ENCODE measurements at places on chromosomes 2 and 18. TPM values are rescaled to one million over a fixed set of nuclear protein-coding genes. Genes with fewer than 3 reads are reported as not detected.

DNA sequence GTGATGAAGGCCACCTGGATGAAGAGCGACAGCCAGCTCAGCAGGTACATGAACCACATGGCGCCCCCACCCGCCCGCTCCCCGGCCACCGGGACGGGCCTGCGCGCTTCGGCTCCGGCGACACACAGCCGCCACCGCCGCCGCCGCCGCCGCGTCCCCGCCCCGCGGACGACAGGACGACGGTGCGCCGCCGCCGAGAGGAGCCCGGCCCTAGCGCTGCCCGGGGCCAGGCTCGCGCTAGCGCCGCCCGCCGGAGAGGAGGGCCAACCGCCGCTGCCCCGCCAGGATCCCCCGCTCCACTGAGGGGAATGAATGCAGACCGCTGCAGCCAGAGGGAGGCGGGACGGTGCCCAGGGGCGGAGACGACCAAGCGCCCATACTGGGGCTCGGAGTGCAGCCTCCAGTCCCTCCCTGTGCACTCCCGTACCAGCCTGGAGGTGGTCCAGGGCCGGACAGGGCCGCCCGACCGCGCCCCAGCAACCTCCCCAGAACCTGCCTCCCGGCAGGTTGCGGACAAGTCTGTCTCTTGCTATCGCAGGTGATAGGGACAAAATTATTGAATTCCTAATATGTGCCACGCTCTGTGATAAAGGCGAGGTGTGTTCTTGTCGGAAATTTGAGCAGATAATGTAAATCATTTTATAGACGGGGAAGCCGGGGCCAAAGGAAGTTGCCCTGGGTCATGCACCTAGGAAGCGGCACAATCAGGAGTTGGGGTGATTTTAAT, at the start of gene TEX261:
Gene TEX261, minus strand, starts transcription at position 175 of the 727 bp plus-strand sequence. Its CDS starts 116 bp downstream, at position 59.
- no peaks in the 10 kb centered on the region for H3K36me3 ChIP-seq
- H3K27me3 ChIP-seq, result no peaks in the 10 kb centered on the region
- H3K4me3 ChIP-seq, result peak within 1 kb of the TSS; percentile 99
- H3K4me1 ChIP-seq, result peaks cover 9% of the 10 kb centered on the region
- peak; percentile 74 for DNase-seq
- peak within 1 kb of the TSS; percentile 90 for H3K27ac ChIP-seq

GRCh38 chr2:49515996-49516782, 361.9 kb upstream of the FSHR start:
- no peaks in the 10 kb centered on the region for H3K36me3 ChIP-seq
- H3K27ac ChIP-seq, result no peak overlapping the region
- no peak overlapping the region for H3K4me3 ChIP-seq
- no peaks in the 10 kb centered on the region for H3K4me1 ChIP-seq
- no peaks in the 10 kb centered on the region for H3K27me3 ChIP-seq

The CCL20 gene
- polyA plus RNA-seq, result 0.65 TPM

GRCh38 chr2:6986301-6986911, 69.2 kb downstream of the RNF144A start:
- H3K36me3 ChIP-seq, result no peaks in the 10 kb centered on the region
- H3K4me1 ChIP-seq, result peaks cover 4% of the 10 kb centered on the region
- DNase-seq, result no peak
- no peaks in the 10 kb centered on the region for H3K27me3 ChIP-seq

DNA sequence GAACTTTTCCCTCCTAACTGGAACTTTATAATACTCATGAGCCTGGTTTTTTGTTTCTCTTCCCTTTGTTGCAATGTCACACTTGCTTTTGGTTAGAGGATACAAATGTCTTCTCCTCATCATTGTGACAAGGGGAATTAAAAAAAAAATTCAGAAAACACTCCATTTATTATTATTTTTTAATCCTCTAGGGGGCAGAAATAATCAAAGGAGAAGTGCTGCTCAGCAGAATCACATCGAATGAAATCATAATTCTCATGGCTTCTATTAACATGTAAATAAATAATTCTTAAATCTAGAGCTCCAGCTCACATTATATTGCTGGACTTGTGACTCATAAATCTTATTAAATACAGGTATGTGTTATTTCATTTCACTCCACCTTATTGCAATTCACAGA, 273.8 kb downstream of the TRIB2 start:
- H3K27me3 ChIP-seq, result no peaks in the 10 kb centered on the region
- H3K4me3 ChIP-seq, result no peak overlapping the region
- no peaks in the 10 kb centered on the region for H3K36me3 ChIP-seq
- no peak overlapping the region for H3K27ac ChIP-seq

- no peaks in the 10 kb centered on the region for H3K4me1 ChIP-seq
- no peak overlapping the region for H3K27ac ChIP-seq
- no peaks in the 10 kb centered on the region for H3K36me3 ChIP-seq
- no peak for DNase-seq
- H3K27me3 ChIP-seq, result no peaks in the 10 kb centered on the region
- H3K4me3 ChIP-seq, result no peak overlapping the region
Measured at GRCh38 chr2:88751768-88752167, 60.3 kb downstream of the RPIA start.

The TIMM21 gene
- 19.1 TPM for polyA plus RNA-seq

GRCh38 chr18:24170360-24170759, 31.5 kb downstream of the CABYR start:
- no peak overlapping the region for H3K4me3 ChIP-seq
- no peaks in the 10 kb centered on the region for H3K4me1 ChIP-seq
- no peak overlapping the region for H3K27ac ChIP-seq
- no peaks in the 10 kb centered on the region for H3K27me3 ChIP-seq

The CCDC148 gene
- 0.92 TPM for polyA plus RNA-seq

DNA sequence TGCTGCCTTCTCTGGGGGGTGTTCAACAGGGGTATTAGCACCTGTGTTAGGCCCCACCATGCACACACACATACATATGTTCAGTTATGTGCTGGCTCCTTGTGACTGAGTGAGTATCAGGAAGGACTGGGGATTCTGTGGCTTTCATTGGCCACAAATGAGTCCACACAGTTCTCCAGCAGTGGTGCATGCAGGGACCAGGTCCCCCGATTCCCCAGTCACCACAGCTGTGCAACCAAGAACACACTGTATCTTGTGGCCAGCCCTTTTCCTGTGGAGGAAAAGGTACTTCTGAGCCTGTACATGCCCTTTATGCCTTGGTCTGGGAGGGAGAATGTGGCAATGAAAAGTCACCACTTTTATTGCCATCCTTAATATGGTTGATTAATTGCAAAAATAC, 74.9 kb upstream of the KLF7 start:
- H3K36me3 ChIP-seq, result no peaks in the 10 kb centered on the region
- no peak overlapping the region for H3K4me3 ChIP-seq
- no peak overlapping the region for H3K27ac ChIP-seq
- H3K4me1 ChIP-seq, result peaks cover 3% of the 10 kb centered on the region
- no peaks in the 10 kb centered on the region for H3K27me3 ChIP-seq

DNA sequence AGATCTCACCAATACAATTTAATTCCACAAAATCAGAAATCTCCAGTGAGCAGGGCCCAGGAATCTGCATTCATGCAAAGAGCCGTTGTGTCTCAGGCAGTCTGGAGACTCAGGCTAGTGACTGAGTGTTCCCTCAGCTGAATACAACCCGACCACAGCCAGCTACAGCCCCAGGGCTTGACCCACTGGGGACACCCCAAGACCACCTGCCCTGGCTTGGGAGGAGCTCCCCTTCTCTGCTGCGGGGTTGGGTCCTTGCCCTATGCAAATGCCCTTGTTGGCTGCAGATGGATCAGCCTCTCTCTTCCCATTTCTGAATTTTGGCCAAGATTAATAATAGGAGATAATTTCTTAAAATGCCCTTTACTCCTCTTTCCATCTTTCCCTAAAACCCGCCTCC, 157.7 kb downstream of the TWIST2 start:
- no peaks in the 10 kb centered on the region for H3K36me3 ChIP-seq
- no peak overlapping the region for H3K27ac ChIP-seq
- no peak overlapping the region for H3K4me3 ChIP-seq
- no peaks in the 10 kb centered on the region for H3K27me3 ChIP-seq
- DNase-seq, result no peak

DNA sequence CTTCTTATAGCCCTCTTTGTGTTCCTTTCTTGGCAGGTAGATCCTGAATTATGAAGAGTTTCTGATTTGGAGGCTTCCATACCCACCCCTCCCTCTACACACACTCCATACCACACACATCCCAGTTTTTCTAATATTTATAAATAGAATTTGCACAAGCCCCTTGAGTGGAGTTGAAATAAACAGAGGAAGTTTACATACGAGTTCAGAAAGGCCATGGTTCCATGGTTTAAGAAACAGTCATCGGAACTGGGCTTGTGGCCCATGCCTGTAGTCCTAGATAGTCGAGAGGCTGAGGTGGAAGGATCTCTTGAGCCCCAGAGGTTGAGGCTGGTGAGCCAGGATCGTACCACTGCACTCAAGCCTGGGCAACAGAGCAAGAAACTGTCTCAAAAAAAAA, 62.7 kb upstream of the TANC1 start:
- H3K4me3 ChIP-seq, result no peak overlapping the region
- DNase-seq, result no peak
- H3K4me1 ChIP-seq, result no peaks in the 10 kb centered on the region
- H3K36me3 ChIP-seq, result no peaks in the 10 kb centered on the region
- H3K27me3 ChIP-seq, result no peaks in the 10 kb centered on the region
- H3K27ac ChIP-seq, result no peak overlapping the region

The TMEM150A gene
- polyA plus RNA-seq, result 7.0 TPM

The DCDC2C gene
- not detected for polyA plus RNA-seq

GRCh38 chr18:38243291-38243690, 677.7 kb upstream of the CELF4 start:
- H3K27ac ChIP-seq, result no peak overlapping the region
- no peaks in the 10 kb centered on the region for H3K27me3 ChIP-seq
- no peaks in the 10 kb centered on the region for H3K4me1 ChIP-seq
- H3K4me3 ChIP-seq, result no peak overlapping the region
- no peak for DNase-seq
- H3K36me3 ChIP-seq, result no peaks in the 10 kb centered on the region

The MFF gene
- polyA plus RNA-seq, result 98.0 TPM

- no peaks in the 10 kb centered on the region for H3K27me3 ChIP-seq
- no peak for DNase-seq
- no peaks in the 10 kb centered on the region for H3K36me3 ChIP-seq
- H3K27ac ChIP-seq, result no peak overlapping the region
- H3K4me3 ChIP-seq, result no peak overlapping the region
Measured at GRCh38 chr2:98516571-98516970, 71.9 kb downstream of the INPP4A start.

- H3K4me1 ChIP-seq, result no peaks in the 10 kb centered on the region
- no peak overlapping the region for H3K27ac ChIP-seq
- DNase-seq, result no peak
- H3K4me3 ChIP-seq, result no peak overlapping the region
Measured at GRCh38 chr18:62957885-62958472, 242.6 kb downstream of the PHLPP1 start.

GRCh38 chr2:237501892-237502513, 15.0 kb downstream of the MLPH start:
- H3K4me3 ChIP-seq, result no peak overlapping the region
- no peak for DNase-seq
- no peaks in the 10 kb centered on the region for H3K36me3 ChIP-seq
- H3K4me1 ChIP-seq, result peaks cover 16% of the 10 kb centered on the region
- H3K27ac ChIP-seq, result no peak overlapping the region

GRCh38 chr2:183927406-183928325, 670.7 kb upstream of the ZNF804A start:
- no peak overlapping the region for H3K27ac ChIP-seq
- H3K36me3 ChIP-seq, result no peaks in the 10 kb centered on the region
- H3K27me3 ChIP-seq, result no peaks in the 10 kb centered on the region
- no peaks in the 10 kb centered on the region for H3K4me1 ChIP-seq
- no peak overlapping the region for H3K4me3 ChIP-seq
- DNase-seq, result no peak

DNA sequence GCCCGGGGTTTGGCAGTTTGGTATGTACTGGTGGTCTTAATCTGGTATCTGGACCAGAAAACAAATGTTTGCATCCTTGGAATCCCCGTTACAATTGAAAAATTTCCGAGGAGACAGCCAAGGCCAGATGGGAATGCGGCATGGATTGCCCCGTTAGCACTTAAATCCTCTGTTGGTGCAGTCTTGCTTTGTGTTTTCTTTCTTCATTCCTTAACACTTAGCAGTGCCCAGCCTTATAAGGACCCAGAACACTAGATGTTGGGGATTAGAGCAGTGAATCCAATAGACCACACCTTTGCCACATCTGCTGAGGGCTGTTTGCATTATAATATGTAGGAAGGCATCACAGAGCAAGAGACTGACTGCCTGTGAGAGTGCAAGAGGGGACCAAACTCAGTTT, 12.8 kb upstream of the ZNF532 start:
- no peak overlapping the region for H3K27ac ChIP-seq
- no peak overlapping the region for H3K4me3 ChIP-seq
- no peaks in the 10 kb centered on the region for H3K27me3 ChIP-seq
- DNase-seq, result no peak

GRCh38 chr2:98464772-98465310, 20.2 kb downstream of the INPP4A start:
- peaks cover 3% of the 10 kb centered on the region for H3K4me1 ChIP-seq
- H3K4me3 ChIP-seq, result no peak overlapping the region
- no peak overlapping the region for H3K27ac ChIP-seq
- no peaks in the 10 kb centered on the region for H3K36me3 ChIP-seq

DNA sequence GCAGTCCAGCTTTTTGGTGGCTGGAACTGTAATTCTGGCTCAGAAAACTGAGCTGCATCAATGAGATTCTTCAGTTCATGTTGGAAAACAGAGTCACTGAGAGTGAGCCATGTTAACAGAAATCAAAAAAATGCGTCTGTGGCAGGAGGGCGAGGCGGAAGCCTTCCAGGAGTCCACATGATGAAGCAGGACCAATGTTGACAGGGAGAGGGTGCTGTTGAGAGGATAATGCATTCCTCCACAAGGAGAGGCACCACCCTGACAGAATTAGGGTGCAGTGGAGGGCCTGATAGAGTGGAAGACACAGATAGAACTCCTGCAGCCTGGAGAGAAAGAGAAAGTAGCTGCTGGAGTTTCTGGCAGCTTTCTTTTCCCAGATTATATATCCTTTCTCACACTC, 111.5 kb downstream of the MGAT5 start:
- H3K27ac ChIP-seq, result no peak overlapping the region
- H3K36me3 ChIP-seq, result no peaks in the 10 kb centered on the region
- no peak overlapping the region for H3K4me3 ChIP-seq

The GRB14 gene
- polyA plus RNA-seq, result 45.6 TPM

The MAL gene
- 0.90 TPM for polyA plus RNA-seq

The CHN1 gene
- 6.5 TPM for polyA plus RNA-seq

The AKAIN1 gene
- not detected for polyA plus RNA-seq

Data from ovary (tissue), 10 donors.